ENCODE measurements at places on chromosomes 12 and 14. TPM values are rescaled to one million over a fixed set of nuclear protein-coding genes. Genes with fewer than 3 reads are reported as not detected.

Gene HOXC10
- not detected for total RNA-seq

Gene GSC
- 0.24 TPM for total RNA-seq

Gene DPPA3
- not detected for total RNA-seq

Gene KRT82
- total RNA-seq, result not detected

Gene ANO4
- not detected for total RNA-seq

Gene KLRD1
- 1.6 TPM for total RNA-seq

Gene KRT83
- not detected for total RNA-seq

Gene CEP170B
- 9.5 TPM for total RNA-seq

Gene KCNK13
- total RNA-seq, result 4.7 TPM

Gene CYP27B1
- not detected for total RNA-seq

Gene INSM2
- not detected for total RNA-seq

Gene SLC38A4
- 2.3 TPM for total RNA-seq

Gene CDCA3
- 1.3 TPM for total RNA-seq

Gene SAMD15
- total RNA-seq, result not detected

Gene C12orf56
- not detected for total RNA-seq

Gene CCDC60
- not detected for total RNA-seq

Gene PRH2
- not detected for total RNA-seq

Gene LUM
- 34.6 TPM for total RNA-seq

Gene KCNH3
- 0.16 TPM for total RNA-seq

Gene ISM2
- not detected for total RNA-seq

Gene GPHN
- total RNA-seq, result 25.1 TPM

Gene KCNJ8
- 53.5 TPM for total RNA-seq

Gene TEP1
- total RNA-seq, result 9.3 TPM
